Stimulated activated CD8-positive, alpha-beta memory T cell treated with anti-CD3 and anti-CD28 coated beads, Interleukin-2, amount 100 ng/mL, for 1 hour (primary cell): ENCODE measurements at places on chromosomes 7 and 10.

DNA sequence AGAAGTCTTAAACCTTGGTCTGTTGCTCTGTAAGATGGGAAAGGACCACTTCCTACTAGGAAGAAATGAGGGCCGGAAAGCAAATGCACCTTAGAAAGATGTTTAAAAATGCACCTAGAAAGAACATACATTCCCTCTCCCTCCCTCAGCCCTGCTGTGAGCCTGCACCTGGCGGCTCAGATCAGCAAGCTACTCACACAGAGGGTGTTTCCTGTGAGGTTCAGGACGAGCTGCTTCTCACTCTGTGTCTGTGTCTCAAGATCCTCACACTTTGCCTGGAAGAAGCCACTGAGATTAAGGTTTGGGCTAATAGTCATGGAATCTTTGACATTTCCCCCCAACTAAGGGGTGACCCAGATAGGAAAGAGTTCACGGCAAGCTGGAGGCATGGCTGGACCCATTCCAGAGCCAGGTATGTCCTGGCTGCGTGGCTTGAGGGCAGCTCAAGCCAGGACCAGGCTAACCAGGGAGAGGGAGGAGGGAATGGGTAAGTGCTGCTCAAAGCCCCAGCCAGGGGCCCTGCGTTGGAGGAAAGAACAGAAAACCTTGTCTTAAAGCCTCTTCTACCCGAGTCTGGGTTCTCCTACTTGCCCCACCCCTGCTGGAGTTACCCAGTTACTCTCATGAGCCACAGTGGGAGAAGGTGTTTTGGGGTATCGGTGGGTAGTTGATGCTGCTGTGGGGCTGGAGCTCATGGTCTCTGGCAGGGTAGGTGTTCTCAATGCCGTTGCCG is 47.5 kb downstream of the PODXL start:
- no peak for DNase-seq

- no peak for DNase-seq
These were observed 107.3 kb upstream of the SGCE start for GRCh38 chr7:94763268-94763667.

DNA sequence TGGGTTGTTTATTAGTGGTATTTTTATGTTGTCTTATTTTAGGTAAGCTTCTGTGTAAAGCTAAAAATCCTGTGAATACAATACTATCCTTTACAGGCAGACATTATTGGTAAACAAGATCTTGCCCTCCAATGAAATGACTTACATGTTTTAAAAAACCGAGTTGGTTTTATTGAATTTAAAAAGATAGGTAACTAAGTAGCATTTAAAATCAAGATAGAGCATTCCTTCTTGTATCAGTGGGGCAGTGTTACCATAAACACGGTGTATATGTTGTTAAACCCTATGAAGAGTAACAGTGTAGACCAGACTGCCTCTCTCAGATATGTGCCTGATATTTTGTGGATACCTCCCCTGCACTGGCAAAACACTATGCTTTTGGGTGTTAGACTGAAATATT is 81.0 kb downstream of the SNX10 start:
- DNase-seq: no peak

DNA sequence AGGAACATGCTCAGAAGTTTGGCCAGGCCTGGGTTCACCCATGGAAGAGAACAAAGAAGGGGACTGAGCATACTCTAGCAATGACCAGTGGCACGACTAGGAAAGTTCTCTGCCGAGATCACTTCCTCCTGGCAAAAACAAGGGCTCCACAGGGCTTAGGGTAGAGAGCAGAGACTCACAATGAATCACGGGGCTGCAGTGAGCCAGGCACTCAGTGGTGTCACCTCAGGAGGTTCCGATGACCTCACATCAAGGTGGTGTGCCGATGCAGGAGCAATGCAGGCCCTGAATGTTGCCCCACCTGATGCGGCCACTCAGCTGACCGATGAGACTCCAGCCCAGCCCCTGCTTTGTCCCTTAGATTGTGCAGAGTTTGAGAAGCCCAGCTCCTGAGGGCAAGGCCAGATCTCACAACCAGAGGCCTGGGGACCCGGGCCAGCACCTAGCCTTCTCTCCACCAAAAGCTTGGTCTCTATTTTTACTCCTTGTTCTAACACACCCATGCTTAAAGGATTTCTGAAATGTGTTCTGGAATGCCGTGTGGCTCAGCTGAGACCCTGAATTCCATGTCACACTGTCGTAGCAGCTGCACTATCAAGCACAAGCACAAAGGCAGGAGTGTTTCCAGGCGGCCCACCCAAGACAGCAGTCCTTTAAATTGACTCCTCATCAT is 60.9 kb downstream of the COBL start:
- DNase-seq: no peak

DNA sequence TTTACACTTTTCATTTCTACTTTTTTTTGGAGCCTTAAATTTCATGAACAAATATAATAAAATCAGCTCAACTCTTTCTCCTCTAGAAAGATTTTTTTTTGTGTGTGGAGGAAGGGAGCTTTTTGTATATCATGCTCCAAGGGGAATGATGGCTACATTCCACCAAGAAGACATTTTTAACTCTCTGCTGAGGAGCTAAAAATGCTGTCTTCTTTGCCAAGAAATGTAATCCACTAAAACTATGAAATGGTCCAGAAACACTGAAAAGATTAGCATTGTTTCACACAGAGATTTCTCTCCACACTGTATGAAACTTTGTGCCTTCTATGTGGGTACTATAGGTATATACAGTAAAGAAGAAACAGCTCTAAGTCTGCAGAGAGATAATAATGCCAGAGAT is 74.1 kb upstream of the ANK3 start:
- DNase-seq: no peak

DNA sequence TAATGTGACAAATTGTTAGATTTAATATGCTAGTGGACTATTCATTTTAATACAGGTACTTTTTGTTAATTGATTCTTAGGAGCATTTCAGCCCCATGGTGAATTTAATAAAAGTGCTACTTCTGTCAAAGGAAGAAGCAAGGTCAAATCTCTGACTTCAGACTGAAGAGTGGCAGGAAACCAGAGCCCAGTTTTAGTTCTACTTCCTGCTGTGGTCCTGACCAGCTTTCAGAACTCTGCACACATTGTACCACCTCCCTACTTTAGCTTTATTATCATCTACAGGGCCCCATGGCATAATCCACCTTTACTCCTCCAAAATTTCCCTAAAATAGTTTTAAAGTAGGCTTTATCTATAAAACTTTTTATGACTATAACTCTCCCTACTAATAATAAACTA is 33.7 kb downstream of the CTTNBP2 start:
- DNase-seq: no peak

- no peak for DNase-seq
These were observed 356.6 kb upstream of the ZMIZ1 start for GRCh38 chr10:78712147-78712546.

DNA sequence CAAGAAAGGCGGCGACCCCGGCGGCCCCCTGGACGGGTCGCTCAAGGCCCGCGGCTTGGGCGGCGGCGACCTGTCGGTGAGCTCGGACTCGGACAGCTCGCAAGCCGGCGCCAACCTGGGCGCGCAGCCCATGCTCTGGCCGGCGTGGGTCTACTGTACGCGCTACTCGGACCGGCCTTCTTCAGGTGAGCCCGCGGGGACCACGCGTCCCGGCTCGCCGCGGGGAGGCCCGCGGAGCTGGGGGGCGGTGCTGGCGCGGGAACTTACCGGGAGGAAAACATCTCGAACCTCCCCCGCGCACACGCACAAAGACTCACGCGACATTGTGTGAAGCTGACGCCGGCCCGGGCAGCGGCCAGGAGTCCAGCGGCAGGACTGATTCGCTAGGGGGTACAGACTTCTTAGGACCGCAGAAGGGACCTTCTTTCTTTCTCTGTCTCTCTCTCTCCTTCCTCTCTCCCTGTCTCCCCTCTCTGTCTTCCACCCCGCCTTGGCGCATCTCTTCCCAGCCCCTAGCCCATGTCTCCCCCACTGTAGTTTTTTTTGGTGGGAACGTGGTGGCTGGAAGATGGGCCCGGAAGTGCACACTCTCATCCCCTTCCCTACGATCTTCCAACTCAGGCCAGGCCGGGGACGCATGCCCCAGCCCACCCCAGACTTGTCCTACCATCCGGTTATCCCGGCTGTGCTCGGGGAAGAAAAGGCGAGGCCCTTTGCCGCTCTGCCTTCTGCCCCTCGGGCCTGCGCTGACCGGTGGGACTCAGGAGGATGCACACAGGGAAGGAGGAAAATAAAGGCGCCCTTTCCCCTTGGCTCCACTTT is 1.2 kb downstream of the EN2 start:
- DNase-seq: no peak

GRCh38 chr10:110323503-110323902 is 18.8 kb upstream of the SMNDC1 start:
- DNase-seq: no peak

DNA sequence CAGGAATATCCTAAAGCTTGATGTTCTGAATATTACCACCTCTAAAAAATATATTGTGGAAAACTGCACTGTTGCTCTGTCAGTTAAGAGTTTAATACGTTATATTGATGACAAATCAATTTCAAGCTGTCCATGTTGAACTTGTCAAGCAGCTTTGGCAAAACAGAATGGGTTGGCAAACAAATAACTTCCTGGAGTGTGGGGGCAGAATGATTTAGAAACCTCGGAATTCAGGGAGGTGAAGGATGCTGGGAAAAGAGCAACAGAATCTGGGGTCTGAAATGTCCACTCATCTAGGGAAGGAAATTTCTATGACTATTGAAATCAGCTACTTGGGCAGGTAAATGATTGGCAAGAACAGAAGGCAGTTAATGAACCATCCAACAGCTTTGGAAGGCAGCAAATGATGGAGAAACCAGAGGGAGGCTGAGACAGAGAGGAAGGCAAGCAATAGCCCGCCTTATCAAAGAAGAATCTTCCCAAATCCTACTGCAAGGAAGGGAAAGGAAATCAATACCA is 95.1 kb upstream of the PALS2 start:
- DNase-seq: no peak

DNA sequence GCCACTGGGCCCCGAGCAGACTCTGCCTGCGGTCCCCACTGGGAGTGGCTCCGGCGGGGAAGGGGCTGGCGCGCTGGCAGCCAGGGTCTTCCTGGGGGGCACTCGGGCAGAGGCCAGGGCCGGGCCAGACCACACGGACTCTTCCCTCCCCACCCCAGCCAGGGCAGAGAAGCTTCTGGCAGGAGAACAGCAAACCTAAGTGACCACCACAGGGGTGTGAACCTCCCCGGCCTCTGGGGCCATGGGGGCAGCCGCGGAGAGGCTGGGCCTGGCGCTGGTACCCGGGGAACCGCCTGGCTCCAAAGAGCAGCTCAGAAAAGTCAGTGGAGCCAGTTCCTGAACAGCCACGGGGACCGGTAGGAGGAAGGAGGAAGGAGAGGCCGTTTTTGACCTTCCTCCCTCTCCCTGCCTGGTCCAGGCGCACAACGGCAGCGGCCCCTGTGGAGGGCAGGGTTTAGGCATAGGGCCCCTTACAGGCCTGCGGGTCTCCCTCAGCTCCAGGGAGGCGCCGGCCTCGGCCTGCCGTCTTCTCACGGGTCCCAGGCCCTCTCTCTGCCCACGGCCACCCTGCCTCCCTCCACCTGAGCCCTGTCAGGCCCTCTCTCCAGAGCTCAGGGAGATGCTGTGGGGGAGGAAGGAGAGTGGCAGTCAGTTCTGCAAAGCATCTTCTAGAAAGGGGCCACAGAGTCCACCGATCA is 51.8 kb downstream of the TMEM209 start:
- no peak for DNase-seq

- DNase-seq: no peak
These were observed 25.5 kb upstream of the PRKG1 start for GRCh38 chr10:51048792-51049191.

DNA sequence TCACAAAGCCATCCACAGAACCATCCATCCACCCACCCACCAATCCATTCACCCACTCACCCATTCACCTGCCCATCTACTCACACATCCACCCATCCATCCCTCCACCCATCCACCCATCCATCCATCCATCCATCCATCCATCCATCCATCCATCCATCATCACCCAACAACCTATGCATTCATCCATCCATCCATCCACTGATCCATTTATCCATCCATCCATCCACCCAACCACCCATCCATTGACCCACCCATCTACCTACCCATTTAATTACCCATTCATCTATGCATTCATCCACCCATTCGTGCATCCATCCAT is 5.4 kb downstream of the TMEM270 start:
- DNase-seq: no peak

DNA sequence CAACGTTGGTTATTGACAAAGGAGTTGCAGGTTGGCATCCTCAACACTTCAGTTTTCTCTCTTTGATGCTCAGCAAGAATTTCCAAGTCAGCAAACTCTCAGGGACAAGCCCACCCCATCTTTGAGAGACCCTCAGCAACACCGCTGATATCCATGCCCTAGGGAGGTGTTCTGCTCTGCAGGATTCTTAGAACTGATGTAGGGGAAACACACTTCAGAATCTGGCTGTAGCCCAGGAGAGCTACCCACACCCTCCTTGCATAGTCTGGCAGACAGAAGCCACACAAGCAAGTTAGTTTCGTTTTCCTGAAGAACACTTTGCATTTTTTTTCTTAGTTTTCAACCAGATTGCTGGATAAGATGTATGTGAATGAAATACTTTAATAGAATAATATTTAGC is 822 bp downstream of the SAMD9L start:
- DNase-seq: peak; percentile 16
